ENCODE measurements at places on chromosomes 2 and 18.
A peak's percentile ranks its signal among the peaks of the same experiment; 100 is the strongest.

- no peak for DNase-seq
These were observed 44.4 kb upstream of the MBP start for GRCh38 chr18:77177009-77177408.

- no peak for DNase-seq
These were observed 123.5 kb downstream of the TANC1 start for GRCh38 chr2:159091976-159092375.

- no peak for DNase-seq
These were observed 58.7 kb downstream of the DTNB start for GRCh38 chr2:25614711-25615110.

- no peak for DNase-seq
These were observed 165.9 kb downstream of the DYSF start for GRCh38 chr2:71619230-71619741.

- no peak for DNase-seq
These were observed 7.5 kb upstream of the GBX2 start for GRCh38 chr2:236175548-236176150.

- no peak for DNase-seq
These were observed 231.8 kb upstream of the PXDN start for GRCh38 chr2:1976112-1976511.

- DNase-seq = no peak
These were observed 54.6 kb downstream of the CTDP1 start for GRCh38 chr18:79733986-79734770.

DNA sequence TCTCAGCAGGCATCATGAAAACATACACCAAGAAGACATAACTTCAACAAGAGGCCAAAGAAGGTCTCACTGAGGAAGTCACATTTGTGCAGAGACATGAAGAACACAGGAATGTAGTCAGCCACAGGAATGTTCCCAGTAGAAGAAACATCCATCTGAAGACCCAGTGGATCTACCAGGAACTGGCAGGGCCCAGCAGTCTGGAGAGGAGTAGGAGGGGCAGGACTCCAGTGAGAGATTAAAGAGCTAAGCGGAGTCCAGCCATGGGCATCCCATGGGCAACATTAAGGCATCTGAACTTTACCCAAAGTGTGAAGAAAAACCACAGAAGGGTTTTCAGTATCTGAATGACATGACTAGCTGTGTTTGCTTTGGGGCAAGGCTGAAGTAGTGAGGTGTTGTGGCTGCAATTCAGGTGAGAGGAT lies 103.1 kb downstream of the UPP2 start:
- no peak for DNase-seq

GRCh38 chr2:18719978-18720775 lies 130.8 kb upstream of the NT5C1B start:
- no peak for DNase-seq

DNA sequence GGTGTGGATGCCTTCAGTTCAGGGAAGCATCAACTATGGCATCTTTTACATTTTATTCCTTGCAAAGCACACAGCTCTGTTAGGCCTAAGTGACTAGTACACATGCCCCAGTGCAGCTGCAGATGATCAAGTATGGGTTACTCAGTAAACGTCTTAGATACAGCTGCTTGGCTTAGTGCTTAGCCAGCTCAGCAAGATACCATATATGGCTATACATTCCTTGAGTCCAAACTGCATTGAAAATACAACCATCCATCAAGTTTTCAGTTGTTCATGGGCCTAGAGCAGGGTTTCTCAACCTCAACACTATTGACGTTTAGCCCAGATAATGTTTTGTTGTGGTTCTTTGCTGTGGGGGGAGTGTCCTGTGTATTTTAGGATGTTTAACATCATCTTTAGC lies 769.9 kb downstream of the TSN start:
- no peak for DNase-seq

- DNase-seq = no peak
These were observed 62.8 kb downstream of the TMEM237 start for GRCh38 chr2:201580486-201580885.

- DNase-seq = no peak
These were observed 74.0 kb upstream of the MSH6 start for GRCh38 chr2:47708801-47709499.

GRCh38 chr2:240292035-240292574 lies 143.4 kb upstream of the GPC1 start:
- DNase-seq = no peak

DNA sequence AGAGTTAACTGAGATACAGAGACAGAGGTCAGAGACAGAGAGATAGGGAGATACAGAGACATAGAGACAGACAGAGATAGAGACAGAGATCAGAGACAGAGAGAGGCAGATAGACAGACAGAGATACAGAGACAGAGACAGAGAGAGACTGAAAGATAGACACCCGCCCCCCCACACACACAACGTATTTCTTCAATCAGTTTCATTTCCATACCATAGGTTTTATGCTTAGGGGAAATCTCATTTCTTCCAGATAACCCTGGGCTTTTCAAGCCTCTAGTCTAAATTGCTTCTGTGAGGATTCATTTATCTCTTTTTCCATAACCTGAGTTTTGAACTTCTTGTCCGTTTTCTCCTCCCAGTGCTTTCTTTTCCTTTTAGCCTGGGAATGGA lies 94.6 kb downstream of the CD8B2 start:
- no peak for DNase-seq

GRCh38 chr2:43537137-43537536 lies 58.7 kb downstream of the THADA start:
- DNase-seq = peak; percentile 86

DNA sequence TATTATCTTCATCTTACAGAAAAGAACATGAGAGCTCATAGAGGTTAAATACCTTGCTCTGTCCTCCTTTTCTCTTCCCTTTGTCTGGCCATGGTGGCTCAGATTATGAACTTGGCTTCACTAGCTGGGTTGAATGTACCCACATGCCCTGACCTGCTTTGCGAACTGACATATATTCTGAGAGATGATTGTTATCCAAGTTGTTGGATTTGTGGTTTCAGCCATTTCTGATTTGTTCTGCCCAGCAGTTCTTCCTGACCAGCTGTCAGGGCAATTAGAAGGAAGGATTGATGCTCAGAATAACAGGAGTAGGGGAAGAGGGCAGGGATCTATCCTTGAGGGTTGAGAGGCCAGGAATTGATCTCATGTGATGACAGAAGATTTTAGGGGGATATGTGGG lies 236.8 kb upstream of the FAM98A start:
- DNase-seq = no peak

DNA sequence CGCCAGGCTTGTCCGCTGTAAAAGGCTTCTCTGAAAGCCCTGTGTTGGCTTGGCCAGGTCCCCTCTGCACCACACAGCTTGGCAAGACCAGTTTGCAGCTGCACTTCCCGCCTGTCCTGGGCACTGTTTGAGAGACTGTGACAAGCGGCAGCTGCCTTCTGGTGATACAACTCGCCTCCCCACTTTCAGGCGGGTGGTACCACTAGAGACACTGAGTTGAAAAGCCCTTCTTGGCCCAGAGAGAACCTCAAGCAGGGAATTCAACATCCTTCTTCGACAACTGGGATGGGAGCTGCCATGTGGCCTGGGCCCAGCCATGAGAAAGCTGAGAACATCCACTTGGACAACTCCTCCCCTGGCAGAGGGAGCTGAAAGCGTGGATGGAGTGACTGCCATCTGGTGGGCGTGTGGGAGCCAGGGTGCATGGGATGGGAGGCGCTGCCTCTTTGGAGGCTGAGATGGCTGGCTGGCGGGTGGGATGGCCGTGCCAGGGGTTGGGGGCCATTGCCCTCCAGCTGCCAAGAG lies 125.5 kb upstream of the REV1 start:
- no peak for DNase-seq

- peak; percentile 5 for DNase-seq
These were observed 279.3 kb downstream of the CDH20 start for GRCh38 chr18:61612517-61612916.

GRCh38 chr2:108023776-108024175 lies 37.5 kb downstream of the SLC5A7 start:
- DNase-seq = no peak

- no peak for DNase-seq
These were observed 59.9 kb downstream of the ACSL3 start for GRCh38 chr2:222920657-222921186.

- DNase-seq = no peak
These were observed 6.7 kb downstream of the TUBB6 start for GRCh38 chr18:12314591-12315305.

DNA sequence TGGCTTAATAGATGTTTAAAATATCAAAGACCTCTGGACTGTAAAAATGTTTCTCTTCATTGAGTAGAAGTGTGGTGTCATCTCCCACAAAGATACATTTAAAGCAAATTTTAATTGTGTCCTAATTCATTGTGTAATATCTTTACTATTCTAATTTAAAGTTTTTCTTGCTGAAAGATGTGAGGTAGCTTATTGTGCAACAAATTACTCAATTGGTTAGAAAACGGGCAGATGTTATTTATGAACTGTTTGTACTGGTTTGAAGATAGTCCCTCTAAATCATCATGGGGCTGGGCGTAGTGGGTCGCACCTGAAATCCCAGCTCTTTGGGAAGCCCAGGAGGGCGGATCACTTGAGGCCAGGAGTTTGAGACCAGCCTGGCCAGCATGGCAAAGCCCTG lies 65.3 kb downstream of the CYBRD1 start:
- no peak for DNase-seq

GRCh38 chr2:150888337-150888736 lies 373.3 kb downstream of the RBM43 start:
- no peak for DNase-seq

- DNase-seq = peak; percentile 69
These were observed 190.4 kb downstream of the PMAIP1 start for GRCh38 chr18:60090170-60090569.

GRCh38 chr2:120804459-120804858 lies 68.8 kb downstream of the GLI2 start:
- DNase-seq = no peak

- DNase-seq = no peak
These were observed 8.7 kb upstream of the WIPF1 start for GRCh38 chr2:174606336-174606735.

DNA sequence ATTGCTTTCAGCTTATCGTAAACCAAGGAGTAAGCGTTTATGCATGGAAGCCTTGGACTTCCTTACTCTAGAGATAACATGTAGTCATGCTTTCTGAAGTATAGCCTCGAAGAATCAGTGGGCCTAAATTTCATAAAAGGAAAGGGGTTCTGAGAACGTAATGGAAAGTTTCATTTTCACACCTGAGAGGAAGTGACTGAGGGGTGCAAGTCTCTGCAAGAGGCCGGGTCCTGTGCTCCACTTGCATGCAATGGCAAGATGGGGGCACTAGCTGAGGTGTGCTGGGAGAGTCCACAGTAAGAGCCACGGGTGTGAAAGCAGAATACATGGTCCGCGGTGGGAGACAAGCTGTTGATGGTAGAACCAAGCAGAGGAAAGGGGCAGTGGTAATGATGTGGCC lies 36.5 kb upstream of the C1D start:
- DNase-seq = no peak

GRCh38 chr2:160869411-160869810 lies 290.8 kb upstream of the TANK start:
- no peak for DNase-seq

GRCh38 chr2:95350368-95350767 lies 52.1 kb upstream of the FAHD2A start:
- DNase-seq = no peak

DNA sequence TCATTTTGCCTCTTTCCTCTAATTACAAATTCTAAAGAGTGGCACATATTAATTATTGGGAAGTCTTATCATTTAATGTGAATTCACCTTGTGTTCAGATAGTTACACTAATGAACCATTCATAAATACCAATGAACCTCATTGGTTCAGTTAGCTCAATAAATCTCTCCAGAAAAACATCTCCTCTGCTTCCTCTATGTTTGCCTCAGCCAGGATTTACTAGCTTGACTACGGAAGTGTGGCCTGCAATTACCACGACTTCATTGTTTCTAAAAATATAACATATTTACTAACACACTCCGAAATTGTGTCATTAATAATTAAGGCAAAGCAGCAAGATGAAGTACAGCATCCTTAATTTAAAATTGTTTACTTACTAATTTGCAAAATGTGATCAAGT lies 103.3 kb downstream of the PLA2R1 start:
- peak; percentile 55 for DNase-seq

GRCh38 chr2:226943862-226944620 lies 108.2 kb downstream of the RHBDD1 start:
- no peak for DNase-seq

DNA sequence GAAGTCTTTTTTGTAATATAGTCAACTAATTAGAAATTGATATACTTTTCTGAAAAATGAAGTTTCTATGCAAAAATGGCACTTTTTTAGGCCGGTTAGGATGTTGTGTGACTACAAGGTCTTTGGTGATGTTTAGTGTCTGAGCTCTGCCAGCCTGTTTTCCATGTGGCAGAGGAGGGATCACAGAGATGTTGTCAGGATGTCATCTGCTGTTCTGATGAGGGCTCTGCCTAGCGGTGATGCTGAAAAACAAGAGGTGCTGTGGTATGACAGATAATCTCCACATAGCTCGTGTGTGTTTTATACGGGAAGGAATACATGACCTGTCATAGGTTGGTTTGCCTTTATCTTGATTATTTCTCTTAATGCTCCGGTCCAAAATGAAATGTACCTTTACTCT lies 12.0 kb upstream of the IAH1 start:
- DNase-seq = no peak

DNA sequence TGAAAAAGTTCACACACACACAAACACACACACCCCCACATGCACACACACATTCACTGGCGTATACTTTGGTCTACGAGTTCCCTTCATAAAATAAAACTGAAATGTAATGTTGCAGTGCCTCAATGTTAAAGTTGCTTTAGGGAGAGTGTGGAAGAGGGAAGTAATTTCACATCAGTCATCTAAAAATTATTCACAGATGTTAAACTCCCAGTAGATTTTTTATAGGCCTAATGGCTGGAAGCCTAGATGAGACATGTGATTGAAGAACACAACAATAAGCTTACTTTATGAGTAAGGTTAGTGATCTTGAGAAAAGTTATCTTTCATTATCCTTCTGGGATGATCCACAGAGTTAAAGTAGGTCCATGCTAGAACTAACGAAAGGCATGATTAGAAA lies 506.7 kb upstream of the CNTNAP5 start:
- peak; percentile 8 for DNase-seq

GRCh38 chr18:48213791-48214190 lies 195.4 kb downstream of the ZBTB7C start:
- DNase-seq = no peak

GRCh38 chr18:10852385-10853303 lies 296.7 kb downstream of the PIEZO2 start:
- peak; percentile 67 for DNase-seq

DNA sequence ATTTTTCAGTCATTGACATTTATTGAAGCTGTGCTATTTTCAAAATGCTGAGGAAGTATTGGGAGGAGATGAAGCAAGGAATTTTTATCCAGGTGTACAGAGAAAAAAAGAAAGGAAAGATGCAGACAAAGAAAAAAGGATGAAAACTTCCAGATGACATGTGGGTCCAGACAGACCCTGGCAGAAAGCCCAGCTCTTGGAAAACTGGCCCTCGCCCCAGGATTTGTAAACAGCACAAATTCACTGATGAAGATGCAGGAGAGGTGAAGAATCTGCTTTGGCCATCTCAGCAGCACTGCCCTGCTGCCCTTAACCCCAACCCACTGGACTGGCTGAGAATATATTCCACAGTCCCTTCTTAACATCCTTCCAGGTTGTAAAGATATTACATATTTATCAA lies 12.5 kb downstream of the TACR1 start:
- DNase-seq = no peak
